Right cardiac atrium (tissue), 5 donors: ENCODE measurements at places on chromosomes 7 and 10. TPM values are rescaled to one million over a fixed set of nuclear protein-coding genes. Genes with fewer than 3 reads are reported as not detected.
A peak's percentile ranks its signal among the peaks of the same experiment; 100 is the strongest.

- DNase-seq, result no peak
These were observed 38.2 kb downstream of the FAM53B start for GRCh38 chr10:124705817-124706461.

DNA sequence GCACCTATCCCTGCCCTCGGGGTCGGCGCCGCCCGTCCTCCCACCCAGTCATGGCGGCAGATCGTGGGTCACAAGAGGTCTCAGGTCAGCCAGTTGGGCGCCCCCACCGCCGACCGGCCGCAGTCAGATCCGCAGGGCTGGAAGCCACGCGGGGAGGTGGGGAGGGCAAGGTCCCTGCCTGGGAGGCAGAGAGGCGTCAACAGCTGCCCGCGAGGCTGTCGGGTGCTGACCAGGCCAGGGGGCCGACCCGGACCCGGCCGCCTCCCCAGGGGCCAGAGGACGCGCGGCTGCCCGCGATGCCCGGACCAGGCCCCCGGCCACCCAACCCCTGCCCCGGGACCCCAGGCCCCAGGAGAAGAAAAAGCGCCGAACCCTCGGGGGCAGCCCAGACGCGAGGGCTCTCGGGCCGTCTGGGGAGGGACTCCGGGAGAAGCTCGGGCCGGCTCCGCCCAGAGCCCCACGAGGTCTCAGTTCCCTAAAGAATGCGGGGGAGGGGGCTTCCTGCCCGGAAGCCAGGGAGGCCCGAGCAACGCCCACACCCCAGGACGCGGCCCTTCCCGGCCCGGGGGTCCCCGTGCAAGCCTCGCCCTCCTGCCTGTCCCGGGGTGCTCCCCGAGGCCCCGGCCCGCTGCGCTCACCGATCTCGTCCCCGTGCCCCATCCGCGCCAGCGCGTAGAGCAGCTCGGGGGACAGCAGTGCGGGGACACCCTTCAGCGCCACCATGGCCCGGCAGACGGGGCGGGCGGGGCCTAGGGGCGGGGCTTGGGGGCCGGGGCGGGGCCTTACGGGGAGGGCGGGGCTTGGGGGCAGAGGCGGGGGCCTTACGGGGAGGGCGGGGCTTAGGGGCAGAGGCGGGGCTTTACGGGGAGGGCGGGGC, at the start of gene FUOM:
Gene FUOM, minus strand, starts transcription at position 735 of the 877 bp plus-strand sequence. Its CDS starts 12 bp downstream, at position 723.
- DNase-seq, result peak; percentile 89

DNA sequence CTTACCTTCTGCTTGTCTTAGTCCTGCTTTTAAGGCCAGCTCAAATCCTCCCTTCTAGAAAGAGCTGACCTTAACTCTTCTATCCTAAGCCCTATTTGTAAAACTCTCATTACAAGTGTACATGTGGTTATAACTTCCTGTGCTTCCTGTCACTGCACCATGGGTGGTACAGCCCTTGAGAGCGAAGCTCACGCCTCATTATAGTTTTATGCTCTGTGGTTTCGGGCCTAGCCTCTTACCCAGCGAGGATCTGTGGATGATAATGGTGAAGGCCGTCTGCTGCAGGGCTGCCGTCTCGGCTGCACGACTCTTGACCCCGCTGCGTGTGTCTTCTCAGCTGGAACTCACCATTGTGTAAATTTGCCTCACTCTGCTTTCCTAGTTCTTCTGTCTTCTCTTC, 74.6 kb downstream of the CUL1 start:
- DNase-seq, result no peak

GRCh38 chr7:101177644-101178043, 2.4 kb downstream of the NAT16 start:
- DNase-seq, result no peak

DNA sequence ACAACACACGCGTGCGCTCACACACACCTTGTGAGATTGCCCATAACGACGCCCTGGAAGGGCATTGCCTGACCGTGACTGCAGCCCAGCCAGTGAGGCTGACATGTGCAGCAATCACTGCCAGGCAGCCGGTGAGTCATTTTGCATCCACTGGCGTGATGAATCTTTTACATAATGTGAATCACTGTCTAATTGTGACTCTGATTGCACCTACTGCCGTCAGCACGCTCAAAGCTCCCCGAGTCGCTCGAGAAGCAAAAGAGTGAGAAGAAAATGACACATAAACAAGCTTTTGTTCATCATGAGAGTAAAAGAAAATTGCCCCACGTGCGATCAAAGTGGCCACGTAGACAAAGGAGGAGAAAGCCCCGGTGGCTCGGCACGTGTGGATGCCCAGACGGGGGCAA, 117.4 kb upstream of the PFKP start:
- DNase-seq, result no peak

Gene GOLGA7B
- 4.1 TPM for total RNA-seq
